SJCRH30 (cell line): ENCODE measurements at places on chromosomes 12 and 14.
A peak's percentile ranks its signal among the peaks of the same experiment; 100 is the strongest.

GRCh38 chr14:72532686-72533454, 361.0 kb downstream of the DPF3 start:
- DNase-seq: no peak

GRCh38 chr12:74499192-74499591, 38.4 kb upstream of the ATXN7L3B start:
- no peak for DNase-seq

DNA sequence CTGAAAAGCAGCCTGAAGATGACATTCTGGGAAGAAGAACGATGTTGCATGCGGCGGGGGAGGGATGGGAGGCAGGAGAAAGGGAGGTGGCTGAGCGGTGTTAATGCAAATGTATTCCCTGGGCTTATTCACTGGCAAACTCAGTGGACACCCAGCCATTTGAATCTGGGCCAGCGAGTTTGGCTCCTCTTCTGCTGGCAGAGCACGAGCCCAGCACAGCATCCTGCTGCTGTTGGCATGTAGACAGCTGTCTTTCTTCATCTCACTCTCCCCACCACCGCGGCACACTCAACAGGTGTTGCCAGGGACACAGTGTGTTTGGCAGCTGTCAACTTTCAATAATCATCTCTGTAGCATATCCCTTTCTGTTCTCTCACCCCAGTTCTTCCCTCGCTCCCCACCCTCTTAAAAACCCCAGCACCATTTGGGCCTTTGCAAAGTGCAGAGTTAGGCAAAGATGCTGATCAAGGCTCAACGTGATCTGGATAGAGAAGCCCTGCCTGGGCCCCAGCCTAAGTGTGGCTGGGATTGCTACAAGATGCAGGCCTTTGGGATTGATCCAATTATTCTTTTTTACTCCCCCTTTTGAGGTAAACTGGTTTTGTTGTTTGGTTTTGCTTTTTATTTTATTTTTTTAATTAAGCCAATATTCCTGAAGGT, 131.9 kb downstream of the EXOC5 start:
- peak; percentile 69 for DNase-seq

DNA sequence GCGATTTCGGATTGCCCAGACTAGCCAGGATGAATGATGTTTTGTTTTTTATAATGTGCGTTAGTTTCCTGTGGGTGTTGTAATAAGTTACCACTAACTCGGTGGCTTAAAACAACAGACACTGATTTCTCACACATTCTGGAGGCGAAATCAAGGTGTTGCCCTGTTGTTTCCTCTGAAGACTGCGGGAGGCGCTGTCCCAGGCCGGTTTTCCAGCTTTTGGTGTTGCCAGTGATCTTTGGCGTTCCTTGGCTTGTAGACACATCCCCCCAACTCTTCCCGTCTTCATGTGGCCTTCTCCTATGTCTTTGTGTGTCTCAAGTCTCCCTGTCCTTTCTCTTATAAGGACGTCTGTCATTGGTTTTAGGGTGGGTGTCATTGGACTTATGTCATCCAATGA, 267.7 kb downstream of the AACS start:
- no peak for DNase-seq

GRCh38 chr14:50936016-50936340, 8.3 kb downstream of the PYGL start:
- no peak for DNase-seq

GRCh38 chr14:76653875-76654572, 107.2 kb upstream of the VASH1 start:
- DNase-seq: no peak

DNA sequence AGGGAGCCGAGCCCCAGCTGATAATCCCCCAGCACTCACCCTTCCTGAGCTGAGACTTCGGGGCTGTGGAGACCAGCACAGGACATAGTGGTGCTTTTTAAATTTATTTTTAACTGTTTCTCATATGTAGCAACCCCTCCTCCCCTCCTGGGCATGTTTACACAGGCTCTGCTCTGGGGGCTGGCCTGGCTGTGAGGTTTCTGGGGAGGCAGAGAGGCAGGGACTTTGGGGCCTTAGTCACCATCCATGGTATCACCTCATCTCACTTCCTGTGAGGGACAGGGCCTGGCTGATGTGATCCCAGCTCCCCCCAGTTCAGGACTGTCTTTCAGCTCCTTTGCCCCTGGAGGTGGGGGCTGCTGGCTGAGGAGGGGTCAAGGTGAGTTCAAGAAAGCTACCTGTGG, 20.4 kb downstream of the VASH1 start:
- no peak for DNase-seq

DNA sequence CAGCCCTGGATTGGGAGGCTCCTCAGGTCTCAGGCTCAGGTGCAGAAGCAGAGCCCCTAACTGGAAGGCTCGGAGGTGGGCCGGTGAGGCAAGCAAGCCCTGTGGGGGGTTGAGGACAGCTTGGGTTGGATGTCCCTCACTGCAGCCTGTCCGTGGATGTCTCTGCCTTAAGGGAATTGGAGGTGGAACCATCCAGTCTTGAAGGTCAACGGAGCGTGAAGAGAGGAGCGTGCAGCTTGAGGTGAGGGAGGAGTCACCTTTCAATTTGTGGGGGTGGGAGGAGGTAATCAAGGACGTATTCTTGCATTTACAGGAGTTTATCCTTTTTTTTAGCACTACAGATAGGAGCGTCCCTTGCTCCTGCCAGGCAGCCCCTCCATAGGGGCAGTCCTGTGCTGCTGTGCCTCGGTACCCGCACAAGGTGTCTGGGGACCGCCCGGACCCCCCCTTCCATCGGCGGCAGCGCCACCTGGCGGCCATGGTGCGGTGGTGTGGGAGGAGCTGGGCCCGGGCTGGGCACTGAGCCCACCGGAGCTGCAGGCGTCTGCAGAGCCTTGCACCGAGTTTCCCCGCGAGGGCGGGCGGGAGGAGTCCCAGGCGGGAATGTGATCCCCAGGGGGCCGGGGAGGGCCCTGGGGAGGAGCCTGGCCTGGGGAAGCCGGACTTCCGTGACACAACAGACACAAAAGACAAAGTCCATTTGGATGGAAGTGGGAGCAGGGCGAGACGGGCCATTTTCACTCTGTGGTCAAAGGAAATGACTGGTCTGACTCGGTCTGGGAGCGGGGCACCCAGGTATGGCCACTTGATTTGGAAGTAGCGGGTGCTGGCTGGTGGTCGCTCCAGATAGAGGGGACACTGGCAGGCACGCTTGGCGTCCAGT, 864 bp downstream of the DNAJC22 start:
- DNase-seq: peak; percentile 95
